ENCODE measurements at places on chromosomes 7 and 10. TPM values are rescaled to one million over a fixed set of nuclear protein-coding genes. Genes with fewer than 3 reads are reported as not detected.

- DNase-seq, result no peak
- H3K36me3 ChIP-seq, result no peaks in the 10 kb centered on the region
- no peak overlapping the region for H3K27ac ChIP-seq
- no peak overlapping the region for H3K4me3 ChIP-seq
- no peaks in the 10 kb centered on the region for H3K4me1 ChIP-seq
- H3K27me3 ChIP-seq, result peaks cover 83% of the 10 kb centered on the region
Observed at GRCh38 chr7:1386623-1387220, 72.5 kb downstream of the MICALL2 start.

DNA sequence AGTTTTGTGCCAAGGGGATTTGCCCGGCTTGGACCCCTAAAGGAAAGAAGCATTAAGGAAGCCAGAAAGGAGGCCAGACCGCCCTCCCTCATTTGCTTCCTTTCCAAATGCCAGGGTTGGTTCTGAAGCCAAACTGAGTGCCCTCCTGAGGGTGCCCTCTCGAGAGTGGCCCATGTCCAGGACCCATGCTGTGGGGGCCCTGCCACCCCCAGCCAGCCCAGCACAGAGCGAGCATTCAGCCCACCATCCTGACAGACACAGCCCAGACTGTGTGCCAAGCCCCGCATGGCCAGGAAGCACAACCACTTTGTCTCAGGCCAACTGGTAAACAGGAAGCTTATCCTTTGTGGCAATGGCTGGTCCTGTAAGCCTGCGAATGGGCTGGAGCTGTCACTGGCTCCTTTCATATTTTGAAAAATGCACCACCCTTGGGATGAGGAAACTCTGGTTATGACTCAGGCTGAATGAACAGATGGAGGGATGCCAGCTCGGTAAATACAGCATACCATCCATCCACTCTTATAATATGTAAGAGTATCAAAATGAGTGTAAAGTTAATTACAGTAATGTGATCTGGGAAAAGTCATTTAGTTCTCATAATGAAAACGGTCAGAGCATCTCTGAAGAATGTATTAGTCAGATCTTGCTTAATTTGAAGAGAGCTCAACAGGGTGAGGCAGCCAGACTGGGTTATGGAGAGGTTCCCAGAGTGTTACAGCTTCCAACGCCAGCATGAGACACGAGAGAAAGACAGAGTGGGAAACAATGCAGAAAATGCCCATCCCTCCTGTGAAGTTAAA lies 65.0 kb downstream of the STK17A start:
- H3K27me3 ChIP-seq, result no peaks in the 10 kb centered on the region
- H3K36me3 ChIP-seq, result peaks cover 12% of the 10 kb centered on the region
- H3K4me3 ChIP-seq, result no peak overlapping the region
- H3K27ac ChIP-seq, result peak overlapping the region; percentile 88
- H3K4me1 ChIP-seq, result peaks cover 70% of the 10 kb centered on the region

DNA sequence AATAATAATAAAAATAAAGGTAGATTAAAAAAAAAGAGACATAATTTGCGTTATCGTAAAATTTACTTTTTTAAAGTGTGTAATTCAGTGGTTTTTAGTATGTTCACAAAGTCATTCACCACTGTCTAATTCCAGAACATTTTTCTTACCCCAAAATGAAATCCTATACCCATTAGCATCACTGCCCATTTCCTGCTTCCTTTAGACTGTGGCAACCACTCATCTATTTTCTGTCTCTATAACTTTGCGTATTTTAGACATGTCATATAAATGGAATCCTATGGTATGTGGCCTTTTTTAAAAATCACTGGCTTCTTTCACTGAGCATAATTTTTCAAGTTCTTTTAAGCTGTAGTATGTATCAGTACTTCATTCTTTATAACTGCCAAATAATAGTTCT lies 53.6 kb downstream of the KAT6B start:
- DNase-seq, result no peak
- H3K4me3 ChIP-seq, result no peak overlapping the region
- no peaks in the 10 kb centered on the region for H3K36me3 ChIP-seq

- no peak for DNase-seq
- H3K27ac ChIP-seq, result no peak overlapping the region
- no peaks in the 10 kb centered on the region for H3K36me3 ChIP-seq
- H3K27me3 ChIP-seq, result peaks cover 40% of the 10 kb centered on the region
Observed at GRCh38 chr10:117503244-117504205, 39.0 kb upstream of the EMX2 start.

DNA sequence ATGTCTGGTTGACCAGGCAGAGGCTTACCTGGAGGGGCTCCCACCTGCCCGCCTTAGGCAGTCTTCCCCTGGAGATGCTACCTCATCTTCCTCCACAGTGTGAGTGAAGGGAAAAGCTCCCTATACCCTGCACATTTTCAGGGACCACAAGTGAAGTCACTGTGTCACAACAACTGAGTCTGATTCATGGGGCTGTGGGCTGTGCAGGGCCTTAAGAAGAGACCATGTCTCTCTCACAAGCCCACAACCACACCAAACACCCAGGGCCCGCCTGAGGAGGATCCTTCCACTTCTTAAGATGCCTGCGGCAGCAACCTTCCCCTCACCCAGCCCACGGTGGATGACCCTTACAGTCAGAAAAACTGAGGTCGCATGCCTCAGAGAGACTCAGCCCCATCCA lies 118.3 kb downstream of the KMT2E start:
- H3K36me3 ChIP-seq, result peaks cover 48% of the 10 kb centered on the region
- H3K4me1 ChIP-seq, result peaks cover 31% of the 10 kb centered on the region
- no peaks in the 10 kb centered on the region for H3K27me3 ChIP-seq
- no peak overlapping the region for H3K4me3 ChIP-seq
- no peak for DNase-seq

GRCh38 chr10:128125416-128125943 lies 743 bp downstream of the MKI67 start:
- H3K4me1 ChIP-seq, result peaks cover 15% of the 10 kb centered on the region
- H3K4me3 ChIP-seq, result peak overlapping the region; percentile 61
- no peaks in the 10 kb centered on the region for H3K36me3 ChIP-seq
- peaks cover 43% of the 10 kb centered on the region for H3K27me3 ChIP-seq

DNA sequence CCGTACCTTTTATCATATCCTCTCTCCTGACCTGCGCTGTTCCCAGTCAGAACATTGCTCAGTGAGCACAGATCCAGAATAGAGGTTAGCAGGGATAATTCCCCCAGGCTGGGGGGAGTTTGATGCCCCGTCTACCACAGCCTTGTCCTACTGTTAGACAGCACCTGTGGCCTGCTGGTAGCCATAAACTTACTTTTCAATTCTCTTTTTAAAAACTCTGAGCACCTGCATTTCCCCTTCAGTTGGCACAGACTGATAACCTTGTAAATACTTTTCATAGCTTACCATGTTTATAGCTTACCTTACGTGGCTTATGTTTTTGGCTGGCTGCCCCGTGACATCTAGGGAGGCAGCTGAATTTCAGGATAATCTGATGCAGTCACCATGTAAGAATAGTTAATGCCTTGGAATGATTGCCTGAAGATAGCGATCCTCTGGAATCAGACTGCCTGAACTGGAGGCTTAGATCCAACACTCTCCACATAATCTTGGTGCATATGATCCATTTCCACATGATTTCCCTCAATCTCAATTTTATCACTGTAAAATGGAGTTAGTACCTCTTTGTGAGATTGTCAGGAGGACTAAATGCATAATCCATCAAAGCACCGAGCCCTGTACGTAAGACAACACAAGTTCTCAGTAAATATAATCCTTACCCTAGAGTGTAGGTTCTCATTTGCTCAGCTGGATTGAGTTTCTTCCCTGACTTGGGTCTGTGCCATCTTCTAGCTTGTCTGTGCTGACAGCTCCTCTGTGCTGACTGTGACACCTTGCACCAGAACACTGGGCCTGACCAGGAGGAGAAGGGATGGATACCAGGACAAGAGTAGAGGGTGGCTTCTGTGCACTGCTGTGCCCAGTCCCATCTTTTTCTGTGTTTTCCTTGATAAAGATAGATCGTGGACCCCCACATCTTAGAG lies 111.7 kb upstream of the GJD4 start:
- H3K4me1 ChIP-seq, result peaks cover 41% of the 10 kb centered on the region
- no peaks in the 10 kb centered on the region for H3K36me3 ChIP-seq
- H3K4me3 ChIP-seq, result no peak overlapping the region
- H3K27me3 ChIP-seq, result no peaks in the 10 kb centered on the region
- no peak overlapping the region for H3K27ac ChIP-seq
- no peak for DNase-seq

GRCh38 chr10:11208908-11209829 lies 191.5 kb downstream of the CELF2 start:
- H3K4me1 ChIP-seq, result peaks cover 28% of the 10 kb centered on the region
- no peak overlapping the region for H3K27ac ChIP-seq
- H3K4me3 ChIP-seq, result no peak overlapping the region
- no peak for DNase-seq

DNA sequence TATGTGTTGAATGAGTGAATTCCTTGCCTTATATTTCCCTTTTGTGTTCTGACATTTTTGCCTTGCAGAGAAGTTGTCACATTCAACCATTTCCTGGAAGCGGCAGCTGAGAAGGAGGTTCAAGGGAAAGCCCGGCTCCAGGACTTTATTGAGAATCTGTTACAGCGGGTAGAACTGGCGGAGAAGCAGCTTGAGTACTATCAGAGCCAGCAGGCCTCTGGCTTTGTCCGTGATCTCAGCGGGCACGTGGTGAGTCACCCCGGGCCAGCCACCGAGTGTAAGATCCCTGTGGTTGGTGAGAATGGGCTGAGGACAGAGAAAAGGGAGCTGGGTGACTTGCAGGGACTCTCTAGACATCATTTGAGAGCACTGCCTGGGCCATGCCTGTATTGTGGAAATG lies 14.2 kb downstream of the ZNF365 start:
- no peak overlapping the region for H3K4me3 ChIP-seq
- no peaks in the 10 kb centered on the region for H3K4me1 ChIP-seq
- no peak overlapping the region for H3K27ac ChIP-seq
- DNase-seq, result no peak

DNA sequence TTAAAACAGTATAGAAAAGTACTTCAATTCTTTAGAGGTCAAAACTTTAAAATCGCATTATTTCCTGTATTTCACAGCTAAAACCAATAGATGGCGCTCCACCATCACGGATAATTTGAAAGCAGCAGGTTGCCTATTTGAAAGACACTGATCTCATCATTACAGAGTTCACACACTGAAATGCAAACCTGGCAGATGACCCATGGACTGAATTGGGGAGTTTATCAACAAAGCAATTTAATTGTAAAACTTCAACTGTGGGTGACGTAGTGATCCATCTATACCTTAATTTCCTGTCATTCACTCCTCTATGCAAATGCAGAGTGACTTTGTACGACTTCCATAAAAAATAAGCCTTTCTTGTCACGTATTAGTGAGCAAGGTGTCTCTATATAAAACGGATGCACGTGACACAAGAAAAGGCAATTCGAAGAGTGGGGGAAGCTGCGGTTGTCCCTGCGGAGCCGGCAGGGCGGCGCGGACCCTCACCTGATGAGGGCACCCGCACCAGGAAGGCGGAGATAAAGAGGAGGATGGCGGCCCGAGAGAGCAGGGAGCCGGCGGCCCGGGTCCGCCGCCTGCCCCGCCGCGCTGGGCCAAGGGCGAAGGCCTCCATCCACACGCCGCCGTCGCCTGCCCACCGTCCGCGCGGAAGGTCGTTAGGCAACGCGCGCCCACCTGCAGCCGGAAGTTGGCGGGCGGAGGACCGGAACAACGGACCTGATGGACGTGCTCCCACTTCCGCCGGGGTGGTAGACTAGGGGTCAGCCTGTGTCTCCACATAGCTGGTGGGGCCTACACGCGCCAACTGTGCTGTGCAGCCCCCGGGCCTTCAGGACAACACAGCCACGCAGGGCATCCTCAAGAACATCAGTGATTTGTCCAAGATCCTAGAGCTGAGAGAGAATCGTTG lies at the start of gene ZPBP:
TSS of gene ZPBP (minus strand) at position 668 of the 913 bp plus-strand sequence. CDS start at position 616, 52 bp downstream.
- H3K4me1 ChIP-seq, result peaks cover 5% of the 10 kb centered on the region
- peak within 1 kb of the TSS; percentile 35 for H3K4me3 ChIP-seq
- H3K36me3 ChIP-seq, result no peaks in the 10 kb centered on the region
- DNase-seq, result peak; percentile 16
- H3K27me3 ChIP-seq, result no peaks in the 10 kb centered on the region

DNA sequence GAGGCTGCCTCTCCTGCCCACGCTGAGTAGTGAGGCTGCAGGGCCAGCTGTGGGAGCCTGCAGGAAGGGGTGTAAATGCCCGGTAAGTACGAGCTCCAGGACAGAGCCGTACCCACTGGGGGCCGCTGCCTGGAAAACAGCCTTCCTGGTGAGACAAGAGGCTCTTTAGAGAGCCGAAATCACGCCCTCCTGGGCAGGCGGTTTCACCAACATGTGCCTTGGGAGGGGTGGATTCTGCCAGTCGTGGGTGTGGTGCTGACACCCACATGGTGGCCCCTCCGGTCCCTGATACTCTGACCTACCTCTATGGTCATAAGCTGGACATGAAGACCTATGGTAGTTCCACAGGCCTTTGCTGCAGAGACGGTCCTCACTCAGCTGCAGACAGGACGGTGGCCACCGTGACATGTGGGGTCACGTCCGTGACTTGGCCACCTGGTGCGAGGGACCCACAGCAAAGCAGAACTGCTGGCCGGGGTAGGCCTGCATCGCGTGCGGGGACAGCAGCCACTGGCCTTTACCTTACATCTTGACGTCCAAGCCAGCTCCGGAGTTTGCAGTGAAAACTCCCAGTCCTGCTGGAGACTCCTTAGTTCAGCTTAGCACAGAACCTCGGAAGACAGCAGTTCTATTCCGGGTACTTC lies 46.9 kb downstream of the PITRM1 start:
- H3K4me1 ChIP-seq, result no peaks in the 10 kb centered on the region
- no peak overlapping the region for H3K4me3 ChIP-seq
- no peak for DNase-seq
- H3K27me3 ChIP-seq, result no peaks in the 10 kb centered on the region
- peak overlapping the region; percentile 70 for H3K27ac ChIP-seq
- H3K36me3 ChIP-seq, result no peaks in the 10 kb centered on the region

Gene AGMO
- 0.46 TPM for total RNA-seq

Gene SLC16A12
- 3.0 TPM for total RNA-seq

Gene MSMB
- total RNA-seq, result not detected

Gene DRGX
- total RNA-seq, result not detected

Gene SPACDR
- total RNA-seq, result 0.62 TPM

Gene NOS3
- 10.0 TPM for total RNA-seq

Gene OGDHL
- total RNA-seq, result 8.3 TPM

Gene POLR2J2
- 4.3 TPM for total RNA-seq

Gene RHOBTB1
- 16.7 TPM for total RNA-seq

Data from heart right ventricle (tissue), 16 donors.